Heart left ventricle (tissue), 16 donors: ENCODE measurements at places on chromosomes 1 and 21. TPM values are rescaled to one million over a fixed set of nuclear protein-coding genes. Genes with fewer than 3 reads are reported as not detected.

DNA sequence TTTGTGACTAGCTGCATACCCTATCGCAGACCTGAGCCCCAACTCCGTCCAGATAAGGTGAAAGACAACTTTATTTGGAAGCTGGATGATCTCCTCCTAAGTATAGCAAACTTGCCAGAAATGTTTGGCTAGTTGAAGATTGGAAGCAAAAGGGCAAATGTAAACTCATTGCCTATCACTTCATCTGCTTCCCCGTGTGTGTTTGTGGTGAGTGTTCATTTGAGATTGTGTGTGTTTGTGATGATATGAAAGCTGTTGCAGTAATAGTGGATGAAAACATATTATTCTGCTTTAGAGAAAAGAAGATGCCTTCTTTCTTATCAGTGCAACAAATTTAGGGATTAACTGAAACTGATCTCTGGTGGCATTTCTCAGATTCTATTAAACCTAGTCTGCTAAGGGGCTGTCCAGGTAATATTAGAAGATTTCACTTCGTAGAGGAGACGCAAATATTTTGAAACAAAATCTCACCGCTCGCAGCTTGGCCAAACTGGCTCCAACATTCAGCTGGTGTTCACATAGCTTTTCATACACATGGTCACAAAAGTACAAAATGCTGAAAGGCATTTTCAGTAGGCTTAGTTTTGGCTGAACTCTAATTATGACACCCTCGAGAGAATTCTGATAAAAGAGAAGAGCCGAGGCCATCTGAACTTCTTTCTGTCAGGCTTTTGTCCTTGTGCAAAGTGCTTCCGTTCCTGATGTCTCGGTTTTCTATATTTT is 1.1 kb downstream of the TBX19 start:
- DNase-seq, result no peak

- DNase-seq, result peak; percentile 68
Observed at GRCh38 chr1:177170756-177171535, at the start of gene BRINP2. Gene BRINP2, plus strand, starts transcription at chr1:177170958. Its CDS starts 58,919 bp downstream, at chr1:177229877.

- no peak for DNase-seq
Observed at GRCh38 chr1:235637756-235638534, 11.6 kb downstream of the GNG4 start.

DNA sequence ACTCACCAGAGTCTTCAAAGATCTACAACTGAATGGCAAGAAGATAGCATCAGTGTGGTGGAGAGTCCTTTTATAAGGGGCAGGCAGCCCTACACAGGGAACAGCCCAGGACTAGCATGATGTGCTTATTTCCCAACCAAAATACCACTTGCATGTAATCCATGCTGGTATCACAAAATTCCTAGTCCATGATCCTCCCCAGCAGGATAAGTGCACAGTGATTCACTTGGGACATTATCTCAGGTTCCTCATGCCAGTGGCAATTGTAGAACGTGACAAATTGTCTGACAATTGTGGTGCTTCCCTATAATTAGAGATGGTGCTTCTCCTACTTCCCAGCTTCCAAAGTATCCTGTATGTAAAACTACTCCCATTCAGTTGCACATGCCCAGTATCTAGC is at the start of gene SPRR2G:
Gene SPRR2G, minus strand, starts transcription at position 45 of the 400 bp plus-strand sequence. CDS start 780 bp downstream, outside the sequence.
- DNase-seq, result no peak

DNA sequence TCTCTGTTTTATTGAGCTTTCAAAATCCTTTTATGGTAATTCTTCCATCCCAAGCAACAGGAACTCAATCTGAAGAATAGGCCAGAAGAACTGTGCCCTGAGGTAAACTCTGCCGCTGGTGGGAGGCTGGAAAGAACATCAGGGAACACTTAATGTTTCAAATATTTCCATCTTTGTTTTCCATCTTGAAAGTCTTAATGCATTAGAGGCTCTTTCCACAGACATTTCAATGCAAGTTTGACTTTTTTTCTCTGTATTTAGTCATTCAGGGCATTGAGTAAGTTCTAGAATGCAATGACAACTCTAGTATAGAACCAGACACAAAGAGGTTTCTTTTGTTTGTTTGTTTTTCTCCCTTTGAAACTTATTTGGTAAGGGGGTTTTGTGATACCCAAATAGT is 61.5 kb downstream of the KIAA0040 start:
- DNase-seq, result no peak

GRCh38 chr1:172658871-172659453 is at the start of gene FASLG:
Gene FASLG, plus strand, starts transcription at chr1:172659103. Its CDS starts 99 bp downstream, at chr1:172659202.
- no peak for DNase-seq

GRCh38 chr1:179857009-179857408 is 20.6 kb downstream of the TOR1AIP2 start:
- DNase-seq, result no peak

- no peak for DNase-seq
Observed at GRCh38 chr1:147811751-147812150, 51.3 kb upstream of the GJA5 start.

- DNase-seq, result no peak
Observed at GRCh38 chr1:216416488-216416887, 6.8 kb downstream of the USH2A start.

DNA sequence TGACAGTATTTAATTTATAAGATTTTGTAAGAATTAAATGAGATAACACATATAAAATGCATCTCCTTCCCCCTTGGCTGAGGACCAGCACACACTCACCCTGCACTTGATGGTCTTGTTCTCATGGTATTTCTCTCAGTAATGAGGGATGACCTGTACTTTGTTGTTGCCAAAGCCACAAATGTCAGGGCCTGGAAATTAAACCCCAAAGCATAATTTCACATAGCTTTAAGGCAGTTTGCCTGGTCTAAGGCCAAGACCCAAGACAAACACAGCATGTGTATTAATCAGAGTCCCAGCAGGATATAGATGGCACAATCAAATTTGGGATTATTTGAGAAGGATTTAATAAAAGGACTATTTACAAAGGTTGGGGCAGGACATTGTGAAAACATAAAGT is 48.6 kb upstream of the EPS15 start:
- no peak for DNase-seq

DNA sequence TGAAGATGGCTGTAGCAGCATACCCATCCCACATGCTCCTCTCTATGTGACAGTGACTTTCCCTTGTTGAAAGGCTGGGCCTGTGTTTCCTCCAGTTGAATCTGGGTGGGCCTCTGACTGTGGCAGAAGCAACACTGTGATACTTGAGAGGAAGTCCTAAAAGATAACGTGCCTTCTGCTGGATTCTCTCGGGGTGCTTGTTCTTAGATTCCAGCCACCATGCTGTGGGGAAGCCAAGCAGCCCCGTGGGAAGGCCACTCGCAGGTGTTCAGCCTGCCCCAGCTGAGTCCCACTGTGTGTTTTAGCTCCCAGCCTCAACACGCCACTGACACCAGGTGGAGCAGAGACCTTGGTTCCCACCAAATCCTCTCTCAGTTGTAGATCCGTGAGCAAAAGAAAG is 31.5 kb downstream of the TRAPPC10 start:
- DNase-seq, result no peak

DNA sequence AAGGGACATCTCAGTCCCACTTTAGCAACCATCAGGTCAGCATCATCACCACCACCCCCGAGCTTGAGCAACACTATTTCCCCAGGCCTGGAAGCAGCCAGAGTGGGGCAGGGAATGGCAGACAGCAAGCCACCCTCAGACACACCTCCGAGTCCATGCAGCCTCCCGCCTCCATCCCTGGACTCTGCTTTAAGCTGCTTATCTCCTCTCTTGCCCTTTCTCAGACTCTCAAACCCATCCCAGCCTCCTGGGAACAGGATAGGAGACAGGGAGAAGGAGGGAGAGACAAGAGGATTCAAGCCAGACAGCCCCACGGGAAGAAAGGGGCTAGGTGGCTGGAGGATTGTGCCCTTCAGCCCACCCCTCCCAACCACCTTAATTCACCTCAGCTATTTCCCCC is 1.7 kb downstream of the PIAS3 start:
- DNase-seq, result no peak

- DNase-seq, result no peak
Observed at GRCh38 chr1:234175363-234175762, 197.9 kb upstream of the COA6 start.

GRCh38 chr1:17886838-17887441 is 131.8 kb downstream of the ACTL8 start:
- DNase-seq, result no peak

- no peak for DNase-seq
Observed at GRCh38 chr1:207578796-207579435, 66.0 kb upstream of the CR1L start.

DNA sequence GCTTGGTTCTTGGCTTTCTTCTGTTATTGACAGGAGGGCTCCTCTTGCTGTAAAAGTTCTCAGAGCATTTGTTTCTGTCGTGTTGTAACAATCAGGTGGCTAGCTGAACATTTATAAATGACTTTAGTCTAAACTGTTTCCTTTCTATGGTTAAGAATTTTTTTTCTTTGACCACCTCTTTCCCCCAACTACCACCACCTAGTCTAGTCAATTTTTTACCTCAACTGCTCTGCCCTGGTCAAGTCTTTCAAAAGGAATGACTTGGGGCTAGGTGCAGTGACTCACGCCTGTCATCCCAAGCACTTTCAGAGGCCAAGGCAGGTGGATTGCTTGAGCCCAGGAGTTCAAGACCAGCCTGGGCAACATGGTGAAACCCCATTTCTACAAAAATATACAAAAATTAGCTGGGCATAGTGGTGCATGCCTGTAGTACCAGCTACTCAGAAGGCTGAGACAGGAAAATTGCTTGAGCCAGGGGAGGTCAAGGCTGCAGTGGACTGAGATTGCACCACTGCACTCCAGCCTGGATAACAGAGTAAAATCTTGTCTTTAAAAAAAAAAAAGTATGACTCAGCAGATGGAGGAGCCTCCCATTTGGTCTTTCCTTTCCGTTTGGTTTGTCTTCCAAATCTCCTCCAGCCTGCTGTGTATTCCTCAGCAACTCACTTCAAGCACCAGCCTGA is 40.7 kb downstream of the MAP3K21 start:
- no peak for DNase-seq

GRCh38 chr1:23651069-23651808 is 40.4 kb upstream of the RPL11 start:
- DNase-seq, result peak; percentile 81

DNA sequence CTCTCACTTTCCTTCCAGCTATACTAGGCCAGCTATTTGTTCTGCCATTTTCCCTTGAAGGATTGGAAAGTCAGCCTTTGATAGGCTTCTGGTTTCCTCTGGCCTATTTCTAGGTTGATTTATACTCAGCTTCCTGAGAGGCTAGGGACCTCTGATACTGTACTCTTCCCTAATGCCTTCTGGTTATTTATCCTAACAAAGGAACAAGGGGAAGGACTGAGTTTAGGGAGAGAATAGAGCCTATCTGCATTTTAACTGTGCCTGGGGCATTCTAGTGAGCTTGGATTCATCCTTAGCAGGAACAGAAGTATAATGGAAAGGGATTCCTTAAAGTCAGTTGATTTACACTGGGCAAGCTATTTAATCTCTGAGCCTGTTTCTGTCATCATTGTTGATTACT is 11.8 kb upstream of the TMEM39B start:
- no peak for DNase-seq

DNA sequence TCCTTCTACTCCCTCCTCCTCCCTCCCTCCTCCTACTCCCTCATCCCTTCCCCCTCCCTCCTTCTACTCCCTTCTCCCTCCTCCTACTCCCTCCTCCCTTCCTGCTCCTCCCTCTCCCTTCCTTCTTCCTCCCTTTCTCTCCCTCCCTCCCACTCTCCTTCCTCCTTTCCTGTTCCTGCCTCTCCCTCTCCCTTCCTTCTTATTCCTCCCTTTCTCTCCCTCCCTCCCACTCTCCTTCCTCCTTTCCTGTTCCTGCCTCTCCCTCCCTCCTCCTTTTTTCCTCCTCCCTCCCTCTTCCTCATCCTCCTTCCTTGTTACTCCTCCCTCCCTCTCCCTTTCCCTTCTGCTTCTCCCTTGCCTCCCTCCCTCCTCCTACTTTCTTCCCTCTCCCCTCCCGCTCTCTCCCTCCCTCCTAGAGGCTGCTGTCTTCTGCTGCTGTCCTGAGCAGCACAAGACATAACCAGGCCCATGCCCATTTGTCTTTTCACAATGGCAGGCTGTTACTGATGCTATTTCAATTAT is 41.1 kb downstream of the WNT9A start:
- DNase-seq, result no peak

GRCh38 chr1:97778718-97779117 is 142.1 kb downstream of the DPYD start:
- DNase-seq, result no peak

DNA sequence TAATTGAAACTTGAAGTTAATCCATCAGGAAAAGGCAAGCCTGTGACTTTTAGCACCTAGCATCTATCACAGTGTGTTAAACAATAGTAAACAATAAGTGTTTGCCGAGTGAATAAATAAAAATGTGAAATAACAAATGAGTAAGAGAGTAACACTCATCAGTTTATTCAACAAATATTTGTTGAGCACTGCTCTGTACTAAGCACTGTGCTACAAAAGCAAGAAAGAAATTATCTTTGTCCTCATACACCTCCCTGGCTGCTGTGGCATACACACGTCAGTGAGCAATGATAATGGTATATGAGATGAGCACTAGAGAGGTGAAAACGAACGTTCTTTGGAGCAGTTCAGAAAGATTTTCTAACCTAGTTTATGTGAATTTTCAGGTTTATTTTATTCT is 295.0 kb upstream of the LRRC7 start:
- DNase-seq, result no peak

DNA sequence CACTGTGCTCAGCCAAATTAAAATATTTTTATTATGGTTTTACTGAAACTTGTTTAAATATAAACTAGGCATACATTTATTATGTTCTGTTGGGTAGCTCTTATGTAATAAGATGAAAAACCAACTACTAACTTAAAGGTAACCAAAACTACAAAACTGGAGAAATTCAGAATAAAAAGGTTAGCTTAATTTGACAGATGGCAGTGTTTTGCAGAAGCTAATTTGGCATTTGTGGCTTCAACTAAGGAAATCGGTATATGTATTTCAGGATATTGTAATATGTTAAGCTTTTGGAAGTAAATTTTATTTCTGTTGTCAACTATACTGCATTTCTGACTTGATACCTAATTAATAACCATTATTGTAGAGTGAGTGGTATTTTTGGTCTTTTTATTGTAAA is 18.8 kb downstream of the USP25 start:
- DNase-seq, result no peak

- no peak for DNase-seq
Observed at GRCh38 chr1:43309405-43310025, 8.7 kb downstream of the TIE1 start.

The EPHX1 gene
- total RNA-seq, result 29.0 TPM

The BARHL2 gene
- total RNA-seq, result not detected

The MFSD2A gene
- total RNA-seq, result 0.72 TPM

The PM20D1 gene
- total RNA-seq, result 0.77 TPM

The DYNLT5 gene
- 1.3 TPM for total RNA-seq

The GJA4 gene
- 14.2 TPM for total RNA-seq

The KIRREL1 gene
- total RNA-seq, result 14.4 TPM

The IL10 gene
- 0.82 TPM for total RNA-seq

The TTC39A gene
- 25.0 TPM for total RNA-seq

The RIIAD1 gene
- 11.3 TPM for total RNA-seq
